Activated CD8-positive, alpha-beta memory T cell treated with anti-CD3 and anti-CD28 coated beads, Interleukin-2, amount 50 U/mL, for 4 hours (primary cell): ENCODE measurements at places on chromosomes 3 and 15.

GRCh38 chr15:101381671-101382212 is 86.7 kb upstream of the SNRPA1 start:
- no peak for DNase-seq

DNA sequence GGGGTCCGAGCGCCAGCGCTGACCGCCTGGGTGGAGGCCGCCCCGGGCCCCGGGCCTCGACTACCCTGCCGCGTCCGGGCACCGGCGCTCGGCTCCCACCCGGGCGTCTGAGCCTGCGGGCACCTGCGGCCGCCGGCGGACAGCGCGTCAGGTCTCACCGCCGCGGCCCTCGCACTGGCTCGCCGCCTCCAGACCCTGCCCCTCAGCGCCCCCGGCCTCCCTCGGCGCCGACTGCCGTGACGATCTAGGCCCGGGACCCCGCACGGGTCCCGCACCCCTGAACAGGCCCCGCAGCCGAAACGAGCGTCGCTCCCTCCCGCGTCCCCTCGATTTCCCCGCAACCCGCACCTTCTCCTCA is 297 bp downstream of the PRC1 start:
- DNase-seq: peak; percentile 17

GRCh38 chr15:90200534-90201129 is 498 bp upstream of the SEMA4B start:
- DNase-seq: no peak

DNA sequence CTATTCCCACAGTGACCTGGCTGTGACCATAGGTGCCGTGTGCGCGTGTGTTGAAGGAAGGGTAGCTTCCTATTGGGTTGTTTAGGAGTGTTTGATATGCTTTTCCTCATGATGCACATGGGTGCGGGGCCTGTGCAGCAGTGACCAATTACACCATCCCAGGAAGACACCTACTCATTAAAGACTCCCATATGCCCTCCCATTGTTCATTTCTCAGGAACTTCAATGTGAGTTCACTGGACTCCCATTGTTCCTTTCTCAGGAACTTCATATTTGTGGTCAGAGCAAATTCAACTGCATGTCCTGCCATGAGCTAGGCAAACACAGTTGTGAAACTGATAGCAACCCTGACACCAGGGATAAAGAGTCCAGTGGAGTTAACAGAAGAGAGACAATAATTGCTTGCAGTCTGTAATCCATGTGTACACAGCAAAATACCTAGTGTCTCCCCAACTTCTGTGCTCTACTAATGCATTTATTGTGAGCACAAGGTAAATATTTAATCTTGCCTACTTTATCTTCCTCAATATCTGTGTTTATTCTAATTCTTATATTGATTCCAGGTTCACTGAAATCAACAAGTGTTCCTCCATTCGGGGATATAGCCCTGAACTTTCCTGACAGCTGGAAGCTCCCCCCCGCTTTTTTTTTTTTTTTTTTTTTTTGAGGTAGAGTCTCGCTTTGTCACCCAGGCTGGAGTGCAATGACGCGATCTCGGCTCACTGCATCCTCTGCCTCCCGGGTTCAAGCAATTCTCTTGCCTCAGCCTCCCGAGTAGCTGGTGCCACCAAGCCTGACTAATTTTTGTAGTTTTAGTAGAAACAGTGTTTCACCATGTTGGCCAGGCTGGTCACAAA is 57.5 kb upstream of the GCNT3 start:
- DNase-seq: no peak

GRCh38 chr15:96599268-96599667 is 268.8 kb downstream of the NR2F2 start:
- no peak for DNase-seq

GRCh38 chr15:25678500-25678855 is 184.6 kb downstream of the ATP10A start:
- no peak for DNase-seq

- no peak for DNase-seq
Measured at GRCh38 chr3:20564966-20565365, 379.0 kb upstream of the SGO1 start.

DNA sequence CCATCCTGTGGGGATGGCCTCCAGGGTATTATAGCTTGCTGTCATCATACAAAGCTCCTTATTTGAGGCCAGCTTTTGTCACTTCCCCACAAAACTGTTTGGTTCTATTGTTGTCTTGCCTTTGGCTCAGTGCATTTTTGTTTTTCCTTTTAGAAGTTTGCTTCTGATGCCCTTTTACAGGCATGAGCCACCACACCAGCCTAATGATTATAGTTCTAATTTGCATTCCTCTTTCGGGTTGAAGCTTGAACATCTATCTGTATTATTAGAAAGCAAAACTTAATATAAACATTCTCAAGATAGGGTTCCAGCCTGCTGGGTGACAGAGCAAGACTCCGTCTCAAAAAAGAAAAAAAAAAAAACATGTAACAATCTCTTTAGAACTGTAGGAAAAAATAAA is 39.8 kb downstream of the SMARCC1 start:
- no peak for DNase-seq

DNA sequence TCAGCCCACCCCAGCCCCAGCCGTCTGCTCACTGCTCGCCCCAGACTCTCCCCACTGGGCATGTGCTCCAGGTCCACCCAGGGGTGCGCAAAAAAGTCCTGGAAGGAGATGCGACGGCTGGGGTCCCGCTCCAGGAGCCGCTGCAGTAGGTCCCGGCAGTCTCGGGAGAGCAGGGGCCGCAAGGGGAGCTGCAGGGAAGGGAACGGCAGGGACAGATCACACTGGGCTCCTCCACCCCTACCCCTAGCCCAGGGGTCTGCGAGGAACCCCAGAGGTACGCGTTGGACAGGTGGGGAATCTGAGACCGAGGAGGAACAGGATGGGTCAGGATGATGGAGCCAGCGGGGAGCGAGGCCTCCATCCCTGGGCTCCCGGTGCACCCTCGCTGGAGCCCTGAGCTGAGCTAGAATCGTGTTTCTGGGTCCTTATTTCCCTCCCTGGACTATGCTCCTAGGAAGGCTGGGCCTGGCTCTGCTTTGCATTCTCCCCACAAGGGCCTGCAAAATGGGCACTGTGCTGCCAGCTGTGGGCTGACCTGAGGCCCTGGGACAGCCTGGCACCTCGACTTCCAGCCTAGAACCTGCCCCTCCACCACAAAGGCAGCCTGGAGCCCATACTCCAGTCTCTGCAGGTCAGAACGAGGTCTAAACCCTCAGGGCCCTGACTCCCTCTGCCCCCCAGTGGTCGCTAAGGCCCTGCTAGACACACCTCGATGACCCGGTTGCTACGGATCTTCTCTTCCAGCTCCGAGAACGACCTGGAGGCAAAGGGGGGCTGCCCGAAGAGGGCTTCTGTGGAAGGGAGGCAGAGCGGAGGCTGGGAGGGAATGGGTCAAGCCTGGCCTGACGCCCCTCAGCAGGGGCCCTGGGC is 3.2 kb downstream of the ULK3 start:
- DNase-seq: no peak

DNA sequence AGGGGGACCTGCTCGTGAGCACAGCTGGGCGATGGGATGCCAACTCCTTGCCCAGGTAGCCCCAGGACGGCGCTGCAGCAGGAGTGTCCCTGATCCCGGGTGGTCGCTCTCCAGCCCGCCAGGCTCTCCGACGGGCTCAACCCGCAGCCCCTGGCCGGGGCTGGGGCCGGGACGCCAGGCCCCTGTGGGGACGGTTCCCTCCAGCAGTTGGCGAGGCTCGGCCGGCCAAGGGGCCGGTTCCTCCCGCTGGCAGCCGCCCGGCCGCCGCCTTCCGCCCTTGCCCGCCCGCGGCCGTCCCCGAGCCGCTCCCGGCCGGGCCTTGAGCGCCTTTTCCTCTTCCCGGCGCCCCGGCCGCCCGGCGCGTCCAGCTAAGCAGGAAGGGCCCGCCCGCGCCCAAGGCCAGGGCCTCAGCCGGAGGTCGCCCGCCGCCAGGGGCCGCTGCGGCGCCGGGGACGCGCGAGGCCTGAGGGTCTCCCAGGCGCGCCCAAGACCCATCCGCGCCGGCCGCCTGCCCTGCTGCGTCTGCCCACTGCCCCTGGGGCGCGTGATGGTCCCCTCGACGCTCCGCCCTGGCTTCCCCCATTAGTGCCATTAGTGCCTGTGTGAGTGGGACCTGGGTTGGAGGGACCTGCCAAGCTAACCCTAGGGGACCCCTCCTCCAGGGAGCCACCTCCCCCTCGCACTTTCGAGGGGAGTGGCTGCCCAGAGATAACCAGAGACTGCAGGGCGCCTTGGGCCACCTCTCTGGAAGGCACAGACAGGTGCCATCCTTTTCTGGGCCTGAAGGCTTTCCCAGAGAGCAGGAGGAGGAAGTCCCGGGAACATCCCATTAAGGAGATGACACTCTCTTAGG is 106.4 kb downstream of the FBLN2 start:
- no peak for DNase-seq

- no peak for DNase-seq
Measured at GRCh38 chr15:31228980-31229826, 97.4 kb upstream of the KLF13 start.

DNA sequence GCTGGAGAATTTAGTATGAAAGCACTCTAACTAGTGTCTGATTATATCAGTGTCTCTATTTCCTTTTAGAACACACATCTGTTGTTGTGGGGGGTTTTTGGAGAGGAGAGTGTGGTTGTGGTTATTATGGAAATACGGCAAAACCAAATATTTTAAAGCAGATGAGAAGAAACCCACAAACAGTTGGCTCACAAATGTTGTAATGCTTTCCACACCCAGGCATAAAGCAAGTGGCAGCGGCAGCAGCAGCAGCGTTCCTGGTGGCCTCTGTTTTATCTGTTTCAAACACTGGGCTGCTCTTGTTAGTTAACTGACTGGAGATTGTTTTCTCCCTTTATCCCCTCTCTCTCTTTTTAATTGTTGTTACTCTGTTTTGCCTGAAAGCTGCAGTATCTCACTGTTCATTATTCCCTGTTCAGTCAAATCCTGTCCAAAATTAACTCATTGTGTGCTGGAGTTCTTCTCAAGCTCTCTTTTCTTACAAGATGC is 1045.5 kb upstream of the NR2F2 start:
- no peak for DNase-seq

DNA sequence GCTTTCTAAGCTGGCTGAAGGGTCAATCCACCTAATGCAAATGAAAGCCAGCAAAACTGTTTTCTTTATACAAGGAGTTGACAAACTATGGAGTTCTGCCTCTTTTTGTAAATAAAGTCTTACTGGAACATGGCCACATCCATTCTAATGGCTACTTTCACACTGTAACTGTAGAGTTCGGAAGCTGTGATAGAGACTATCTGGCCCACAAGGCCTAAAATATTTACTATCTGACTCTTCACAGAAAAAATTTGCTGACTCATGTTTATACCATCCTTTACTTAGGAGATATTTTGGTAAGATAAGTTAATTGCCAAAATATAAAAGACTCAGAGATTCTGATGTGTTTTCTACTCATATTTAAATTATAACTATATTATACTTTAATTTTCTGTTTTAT is 93.7 kb upstream of the GK5 start:
- DNase-seq: no peak

DNA sequence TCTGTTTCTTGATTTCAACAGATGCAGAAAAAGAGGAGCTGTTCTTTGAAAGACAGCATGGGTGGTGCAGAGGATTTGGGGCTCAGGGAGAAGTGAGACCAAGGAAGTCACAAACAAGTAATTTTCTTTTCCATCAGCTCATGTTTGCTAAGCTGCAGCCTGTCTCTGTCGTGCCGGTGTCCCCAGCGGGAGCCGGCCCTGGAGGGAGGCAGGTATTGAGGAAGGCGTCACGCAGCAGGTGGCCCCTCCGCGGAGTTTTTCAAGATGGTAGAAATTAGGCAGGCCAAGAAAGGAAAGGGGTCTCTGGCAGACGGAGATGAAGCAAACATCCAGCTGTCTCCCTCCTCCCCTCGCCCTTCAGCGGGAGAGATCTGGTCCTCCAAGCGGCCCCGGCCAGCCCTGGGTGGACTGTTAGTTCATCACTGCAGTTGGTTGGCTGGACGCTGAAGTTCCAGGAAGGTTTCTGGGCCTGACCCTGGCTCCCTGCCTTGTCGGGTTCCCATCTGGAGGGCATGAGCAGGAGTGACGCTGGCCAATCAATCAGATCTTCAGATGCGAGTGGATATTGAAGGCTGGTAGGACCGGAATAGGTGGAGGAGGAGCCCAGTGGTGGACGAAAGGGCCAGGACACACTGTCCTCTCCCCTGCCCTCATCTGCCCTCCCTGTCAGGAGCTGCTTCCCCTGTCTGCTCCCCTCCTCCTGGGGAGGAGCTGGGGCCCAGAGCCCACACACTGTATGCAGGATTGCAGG is 27.7 kb upstream of the MUC4 start:
- no peak for DNase-seq

- no peak for DNase-seq
Measured at GRCh38 chr15:86916671-86917360, 837.1 kb downstream of the AGBL1 start.

DNA sequence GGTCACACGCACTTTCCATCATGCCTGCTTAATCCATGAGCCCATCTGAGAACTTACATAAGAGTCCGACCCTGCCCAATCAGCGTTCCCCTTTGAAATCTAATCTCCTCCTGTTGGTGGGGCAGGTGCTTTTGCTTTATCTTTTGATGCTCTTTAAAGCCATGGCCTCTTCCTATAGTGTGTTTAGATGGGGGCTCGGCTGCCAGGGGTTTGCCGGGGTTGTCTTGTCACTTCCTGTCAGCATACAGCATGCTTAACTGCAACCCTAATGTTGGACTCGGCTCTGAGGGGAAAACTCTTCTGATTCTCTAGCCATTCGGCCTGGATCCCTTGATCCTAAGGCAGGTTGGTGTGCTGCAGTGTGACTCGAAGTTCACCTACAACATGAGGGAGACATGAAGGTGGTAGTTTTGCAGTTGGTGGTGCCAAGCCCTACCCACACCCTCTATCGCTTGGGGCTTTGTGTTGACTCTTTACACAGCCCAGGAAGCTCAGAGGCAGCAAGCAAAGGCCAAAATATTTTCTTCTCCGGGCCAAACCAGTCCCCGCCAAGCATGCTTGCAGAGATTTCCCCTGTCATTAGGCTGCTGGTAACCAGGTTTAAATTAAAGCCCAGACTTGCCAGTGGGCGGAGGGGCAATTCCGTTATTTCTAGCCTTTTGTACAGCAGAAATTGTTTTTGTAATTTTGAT is 218.7 kb downstream of the FEZF2 start:
- no peak for DNase-seq
